Stimulated activated CD8-positive, alpha-beta memory T cell treated with anti-CD3 and anti-CD28 coated beads, Interleukin-4, amount 100 ng/mL, for 48 hours (primary cell): ENCODE measurements at places on chromosomes 7 and 10.

- DNase-seq = no peak
Observed at GRCh38 chr10:86371116-86371515, 4.5 kb upstream of the GRID1 start.

GRCh38 chr7:73980206-73980605 is 47.8 kb upstream of the ELN start:
- no peak for DNase-seq

DNA sequence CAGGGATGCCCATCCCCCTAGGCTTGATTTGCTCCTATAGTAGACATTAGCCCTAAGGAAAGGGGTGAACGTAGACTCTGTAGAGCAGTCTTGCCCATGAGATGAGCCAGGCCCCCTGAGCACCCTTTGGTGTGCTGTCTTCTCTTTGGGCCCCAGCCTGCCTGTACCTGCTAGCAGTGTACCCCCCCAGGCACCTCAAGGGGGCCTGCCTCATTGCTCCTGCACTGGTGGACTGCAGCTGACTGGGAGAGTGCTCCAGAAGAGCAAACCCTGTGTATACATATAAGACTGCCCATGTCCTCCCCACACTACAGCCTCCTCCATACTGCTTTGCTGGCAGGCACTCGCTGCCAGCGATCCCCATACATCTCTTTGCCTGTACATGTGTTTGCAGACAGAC is 206.7 kb downstream of the PCDH15 start:
- no peak for DNase-seq

GRCh38 chr7:108395426-108395825 is 60.8 kb downstream of the NRCAM start:
- no peak for DNase-seq
